Foreskin keratinocyte (primary cell): ENCODE measurements at places on chromosomes 13 and 19. TPM values are rescaled to one million over a fixed set of nuclear protein-coding genes. Genes with fewer than 3 reads are reported as not detected.

The LGALS13 gene
- total RNA-seq, result not detected in 2 replicates

The SLC25A41 gene
- 0.14 and 0.20 TPM in 2 replicates for total RNA-seq

The DAND5 gene
- 0.07 and 0.14 TPM in 2 replicates for total RNA-seq

The TEAD2 gene
- 26.7 and 34.0 TPM in 2 replicates for total RNA-seq

The CEACAM7 gene
- total RNA-seq, result not detected in 2 replicates

The GRK1 gene
- not detected in 2 replicates for total RNA-seq

The ELSPBP1 gene
- not detected in 2 replicates for total RNA-seq

The FGF9 gene
- total RNA-seq, result 0.04 TPM in 1 of 2 replicates, not detected in the other

The TSHZ3 gene
- 8.4 and 8.8 TPM in 2 replicates for total RNA-seq

The RNF225 gene
- 0.11 and 0.24 TPM in 2 replicates for total RNA-seq

The SERTAD3 gene
- total RNA-seq, result 23.3 and 29.6 TPM in 2 replicates

The CABP5 gene
- total RNA-seq, result not detected in 2 replicates

The FSD1 gene
- total RNA-seq, result 7.3 and 8.6 TPM in 2 replicates

The LGALS7 gene
- total RNA-seq, result 6.6 and 11.2 TPM in 2 replicates

The ZNF578 gene
- 0.71 and 1.1 TPM in 2 replicates for total RNA-seq

The PRODH2 gene
- not detected in 2 replicates for total RNA-seq

The SYT3 gene
- not detected in 2 replicates for total RNA-seq

The KCNJ14 gene
- total RNA-seq, result 0.49 and 0.51 TPM in 2 replicates

The CDX2 gene
- total RNA-seq, result not detected in 2 replicates

The CAPN12 gene
- 0.78 and 1.4 TPM in 2 replicates for total RNA-seq

The METTL21C gene
- not detected in 2 replicates for total RNA-seq

The PLEKHF1 gene
- total RNA-seq, result 13.8 and 15.0 TPM in 2 replicates

The PLA2G4C gene
- total RNA-seq, result 1.1 TPM in 2 replicates

The ACP7 gene
- total RNA-seq, result 0.92 and 1.5 TPM in 2 replicates

The EDNRB gene
- total RNA-seq, result not detected in 2 replicates

The RGL3 gene
- not detected in 2 replicates for total RNA-seq

The PLK5 gene
- total RNA-seq, result not detected in 2 replicates

The INSR gene
- total RNA-seq, result 2.8 and 3.7 TPM in 2 replicates

The ALOX5AP gene
- total RNA-seq, result 0.35 and 0.41 TPM in 2 replicates

The ATG4D gene
- total RNA-seq, result 23.0 and 25.2 TPM in 2 replicates

The ZNF665 gene
- total RNA-seq, result 1.2 and 2.0 TPM in 2 replicates

The DOCK6 gene
- 17.7 and 30.9 TPM in 2 replicates for total RNA-seq

The C1QTNF9 gene
- total RNA-seq, result not detected in 2 replicates

The KLHL1 gene
- not detected in 2 replicates for total RNA-seq

The ZNF234 gene
- total RNA-seq, result 5.5 and 6.2 TPM in 2 replicates

The FFAR1 gene
- not detected in 2 replicates for total RNA-seq

The FTL gene
- 1,121 and 1,400 TPM in 2 replicates for total RNA-seq

The OR7D2 gene
- total RNA-seq, result not detected in 2 replicates

The ENOX1 gene
- 0.92 and 1.5 TPM in 2 replicates for total RNA-seq
